Activated T-helper 1 cell treated with anti-CD3 and anti-CD28 coated beads, Interleukin-2, amount 50 U/mL, for 16 hours (primary cell): ENCODE measurements at places on chromosomes 4 and X.

DNA sequence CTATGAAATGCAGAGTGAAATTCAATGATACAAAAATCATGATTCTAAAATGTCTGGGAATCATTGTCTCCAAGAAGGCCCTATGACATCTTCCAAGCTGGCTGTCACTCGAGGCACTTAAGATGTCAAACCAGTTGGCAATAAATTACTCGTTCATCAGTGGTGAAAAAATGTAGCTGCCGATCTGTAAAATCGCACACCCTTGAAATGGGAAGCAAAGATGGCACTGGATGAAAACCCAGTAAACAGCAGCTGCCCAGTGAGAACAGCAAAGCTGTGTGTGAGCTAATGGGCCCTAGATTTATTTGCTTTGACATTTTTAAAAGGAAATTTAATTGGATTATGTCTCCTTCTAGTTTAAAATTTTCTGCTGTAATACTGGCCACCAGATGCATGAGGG, 181.9 kb upstream of the NDP start:
- DNase-seq, result no peak

- DNase-seq, result no peak
Observed at GRCh38 chrX:79094075-79094832, 50.2 kb upstream of the GPR174 start.

- no peak for DNase-seq
Observed at GRCh38 chrX:50719614-50720013, 94.4 kb downstream of the SHROOM4 start.

DNA sequence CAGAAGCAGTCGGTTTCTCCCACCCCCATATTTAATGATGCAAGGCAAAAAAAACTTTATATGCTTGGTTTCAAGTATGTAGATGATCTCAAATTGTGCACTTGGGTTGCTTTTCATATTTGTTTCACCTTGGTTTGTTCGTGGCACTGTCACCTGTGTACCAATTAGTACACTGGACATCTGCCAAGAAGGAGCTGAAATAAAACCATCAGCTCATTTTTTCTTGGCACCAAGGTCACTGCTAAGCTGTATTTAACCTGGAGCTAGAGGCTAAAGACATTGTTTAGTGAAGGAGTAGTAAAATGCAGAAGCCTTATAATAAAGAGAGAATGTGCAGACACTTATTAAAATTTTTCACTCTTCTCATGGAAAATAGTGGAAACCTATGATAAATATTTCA, 430.8 kb downstream of the ARHGAP24 start:
- no peak for DNase-seq

GRCh38 chrX:111200327-111200726, 70.0 kb downstream of the CAPN6 start:
- no peak for DNase-seq

DNA sequence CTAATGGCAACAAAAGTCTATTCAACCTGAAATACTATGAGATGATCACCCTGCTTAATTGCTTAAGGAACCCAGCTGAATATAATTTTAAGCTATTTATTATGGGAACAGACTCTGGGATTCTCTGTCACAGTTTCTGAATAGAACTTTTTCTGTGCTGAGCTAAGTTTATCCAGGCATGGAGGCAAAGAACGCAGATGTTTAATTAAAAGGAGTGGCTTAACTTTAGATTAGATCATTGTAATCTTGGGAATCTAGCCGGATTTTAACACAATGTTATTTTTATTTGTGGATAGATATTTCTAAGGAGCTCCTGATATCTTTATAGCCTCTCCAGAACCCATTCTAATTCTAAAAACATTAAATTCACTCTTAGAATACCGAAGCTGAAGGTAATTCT, 353.4 kb downstream of the STIM2 start:
- DNase-seq, result no peak
